ENCODE measurements at places on chromosomes 7 and 10.

- DNase-seq = no peak
Measured at GRCh38 chr7:126529254-126529653, 723.5 kb downstream of the GRM8 start.

GRCh38 chr7:50298811-50299562 lies 5.5 kb upstream of the IKZF1 start:
- no peak for DNase-seq

DNA sequence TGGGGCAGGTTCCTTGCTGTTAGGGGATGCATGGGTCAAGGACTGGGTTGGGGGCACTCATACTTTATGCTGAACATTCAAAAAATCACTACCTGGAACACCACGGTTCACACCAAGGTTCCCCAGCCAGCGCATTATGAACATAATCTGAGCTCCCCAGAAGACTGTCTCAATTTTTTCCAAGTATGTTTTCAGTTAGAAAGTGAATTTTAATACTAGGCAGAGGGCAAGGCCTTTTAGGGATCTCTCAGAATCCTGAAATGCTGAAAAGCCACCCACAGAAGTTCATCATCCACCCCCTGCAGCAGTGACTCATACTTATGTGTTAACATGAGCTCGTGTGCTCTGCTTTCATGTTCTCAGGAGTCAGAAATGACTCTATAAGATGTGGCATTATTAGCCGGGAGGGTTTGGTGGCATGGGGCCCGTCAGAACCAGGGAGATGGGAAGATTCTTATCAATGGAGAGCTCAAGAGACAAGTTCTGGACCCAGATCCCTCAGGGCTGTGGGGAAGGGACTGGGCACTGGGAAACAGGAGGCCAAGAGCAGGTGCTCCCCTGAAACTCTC lies 185.2 kb upstream of the ITGB1 start:
- DNase-seq = no peak

DNA sequence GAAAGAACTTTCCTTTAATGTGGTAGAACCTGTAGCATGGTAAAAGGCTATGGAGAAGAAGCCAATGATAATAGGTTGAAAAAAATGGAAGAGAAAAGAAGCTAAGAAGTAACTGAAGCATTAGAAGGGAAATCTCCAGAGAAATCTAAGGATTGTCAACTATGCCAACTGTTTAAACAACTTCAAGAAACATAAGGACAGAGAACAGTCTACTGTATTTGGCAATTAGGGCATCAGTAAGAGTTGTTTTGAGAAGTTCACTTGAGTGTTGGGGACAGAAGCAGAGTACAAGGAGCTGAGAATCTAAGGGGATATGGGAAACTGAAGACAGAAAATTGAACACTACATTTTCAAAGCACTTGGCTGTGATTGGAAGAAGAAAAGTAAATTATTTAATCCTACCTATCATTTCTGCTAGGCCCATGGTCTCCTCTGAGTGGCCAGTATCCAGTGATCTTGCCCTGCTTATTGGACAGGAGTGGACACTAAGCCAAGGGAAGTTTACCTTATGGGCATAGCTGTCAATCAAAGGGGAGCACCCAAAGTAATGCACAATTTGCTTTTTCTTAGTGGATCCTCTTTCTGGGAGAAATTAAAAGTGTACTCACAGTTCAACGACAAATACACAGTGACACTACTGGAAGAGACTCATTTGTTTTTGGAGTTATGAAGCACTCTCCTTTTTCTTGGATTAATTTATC lies 56.4 kb upstream of the CCDC71L start:
- DNase-seq = no peak

GRCh38 chr10:117198088-117198487 lies 799 bp downstream of the KCNK18 start:
- DNase-seq = no peak

DNA sequence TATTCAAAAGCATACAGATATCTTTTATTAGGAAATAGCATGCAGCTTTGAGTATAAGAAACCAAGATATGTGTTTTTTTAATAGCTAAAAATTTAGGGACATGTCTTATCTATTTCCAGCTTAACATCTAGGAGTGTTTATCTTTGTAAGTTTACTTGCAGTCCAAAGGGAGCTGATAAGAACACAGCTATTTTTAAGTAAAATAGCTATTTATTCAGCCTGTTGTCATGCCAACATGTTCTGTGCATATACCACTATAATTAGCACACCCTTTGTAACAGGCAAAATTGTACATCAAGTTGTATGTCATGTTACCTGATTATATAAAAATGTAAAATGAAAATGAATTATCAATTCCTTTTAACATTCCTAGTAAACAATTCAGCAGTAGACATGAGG lies 29.6 kb downstream of the FAM133B start:
- no peak for DNase-seq

- no peak for DNase-seq
Measured at GRCh38 chr7:6012355-6013104, 3.5 kb downstream of the AIMP2 start.

GRCh38 chr7:43482679-43483252 lies 100.1 kb upstream of the STK17A start:
- no peak for DNase-seq

- DNase-seq = peak; percentile 41
Measured at GRCh38 chr7:6516387-6516983, 34.8 kb downstream of the GRID2IP start.

GRCh38 chr10:18179891-18180290 lies 39.7 kb downstream of the CACNB2 start:
- DNase-seq = no peak

DNA sequence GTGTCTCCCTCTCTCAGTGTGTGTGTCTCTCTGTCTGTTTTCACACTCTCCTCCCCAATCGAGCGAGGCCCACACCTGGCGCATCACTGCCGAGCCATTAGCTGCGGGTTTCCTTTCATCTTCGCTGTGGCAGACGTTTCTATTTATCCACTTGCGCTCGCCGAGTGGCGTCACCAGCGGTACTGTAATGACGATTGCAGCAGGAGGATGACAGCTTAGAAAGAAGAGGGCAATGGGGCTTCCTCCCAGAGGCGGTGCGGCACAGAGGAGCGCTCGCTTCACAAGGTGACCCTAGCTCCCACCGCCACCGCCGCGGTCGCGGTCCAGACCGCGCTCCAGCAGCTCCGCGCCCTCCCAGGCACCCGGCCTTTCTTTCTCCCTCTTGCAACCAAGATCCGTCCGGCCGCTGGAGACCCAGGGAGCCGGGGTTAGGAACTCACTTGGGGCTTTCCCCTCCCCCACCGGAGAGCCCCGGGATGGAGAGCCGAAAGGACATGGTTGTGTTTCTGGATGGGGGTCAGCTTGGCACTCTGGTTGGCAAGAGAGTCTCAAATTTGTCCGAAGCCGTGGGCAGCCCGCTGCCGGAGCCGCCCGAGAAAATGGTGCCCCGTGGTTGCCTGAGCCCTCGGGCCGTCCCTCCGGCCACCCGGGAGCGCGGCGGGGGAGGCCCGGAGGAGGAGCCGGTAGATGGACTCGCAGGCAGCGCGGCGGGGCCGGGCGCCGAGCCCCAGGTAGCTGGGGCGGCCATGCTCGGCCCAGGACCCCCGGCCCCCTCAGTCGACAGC lies at the start of gene EVX1:
Gene EVX1 (plus strand): TSS at position 248 of the 785 bp plus-strand sequence. CDS start 229 bp downstream, at position 477.
- no peak for DNase-seq

GRCh38 chr10:123272171-123272570 lies 118.0 kb downstream of the BUB3 start:
- no peak for DNase-seq

GRCh38 chr7:124647630-124648306 lies 117.8 kb downstream of the GPR37 start:
- DNase-seq = no peak

GRCh38 chr10:59745163-59745650 lies 8.0 kb downstream of the MRLN start:
- no peak for DNase-seq

- DNase-seq = no peak
Measured at GRCh38 chr10:8499312-8499711, 444.8 kb downstream of the GATA3 start.

DNA sequence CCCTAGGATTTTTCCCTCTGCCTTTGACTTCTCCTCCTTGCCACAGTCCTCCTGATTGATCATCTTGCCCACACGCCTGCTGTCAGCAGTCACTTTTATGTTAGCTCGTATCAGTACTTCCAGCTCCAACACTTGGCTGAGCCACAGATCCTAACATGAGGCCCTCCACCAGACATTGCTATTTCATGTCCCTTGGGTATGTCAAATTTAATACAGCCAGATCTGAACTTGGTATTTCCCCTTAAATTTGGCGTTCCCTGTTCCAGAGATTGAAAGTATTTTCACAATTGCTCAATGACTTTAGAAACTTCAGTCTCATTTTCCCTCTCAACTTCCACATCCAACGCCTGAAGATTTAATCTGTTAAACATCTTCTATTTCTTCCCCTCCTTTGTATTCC lies 140.4 kb downstream of the RNLS start:
- no peak for DNase-seq

DNA sequence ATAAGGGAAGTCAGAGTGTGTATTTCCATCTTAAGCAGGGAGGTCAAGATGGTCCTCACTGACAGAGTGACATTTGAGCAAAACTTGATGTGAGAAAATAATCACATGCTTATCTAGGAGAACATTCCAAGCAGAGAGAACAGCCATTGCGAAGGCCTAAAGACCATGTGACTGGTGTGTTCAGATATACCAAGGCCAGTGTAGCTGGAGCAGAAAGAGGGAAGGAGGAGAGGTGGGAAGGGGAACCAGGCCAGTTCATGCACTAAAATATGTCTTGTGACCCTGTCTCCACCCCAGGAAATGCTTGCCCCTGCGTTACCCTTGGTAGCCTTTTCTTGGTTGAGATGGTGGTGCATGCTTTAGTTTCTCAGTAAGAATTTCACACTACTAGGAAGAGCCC lies 77.4 kb downstream of the CACNB2 start:
- DNase-seq = no peak

DNA sequence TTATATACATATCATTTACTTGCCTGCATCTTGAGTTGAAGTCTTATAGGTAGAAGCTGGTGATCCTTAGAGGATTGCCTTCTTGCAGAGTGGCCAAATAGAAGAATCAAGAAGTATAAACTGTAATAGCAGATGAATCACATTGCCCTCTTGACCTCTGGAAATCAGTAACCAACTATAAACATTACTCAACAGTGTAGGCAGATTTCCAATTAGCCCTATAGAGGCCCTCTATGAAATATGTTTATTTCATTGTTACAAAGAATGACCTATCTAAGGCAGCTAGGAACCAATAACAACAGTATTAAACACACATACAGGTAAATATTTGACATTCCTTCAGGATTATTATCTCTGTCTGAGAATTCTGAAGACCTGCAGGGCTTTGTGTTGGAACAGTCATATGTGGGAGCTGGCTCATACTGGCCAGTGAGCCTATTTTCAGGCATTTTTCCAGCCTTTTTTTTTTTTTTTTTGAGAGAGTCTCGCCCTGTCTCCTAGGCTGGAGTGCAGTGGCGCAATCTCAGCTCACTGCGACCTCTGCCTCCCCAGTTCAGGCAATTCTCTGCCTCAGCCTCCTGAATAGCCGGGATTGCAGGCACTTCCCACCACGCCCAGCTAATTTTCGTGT lies 7.2 kb upstream of the SRI start:
- no peak for DNase-seq

DNA sequence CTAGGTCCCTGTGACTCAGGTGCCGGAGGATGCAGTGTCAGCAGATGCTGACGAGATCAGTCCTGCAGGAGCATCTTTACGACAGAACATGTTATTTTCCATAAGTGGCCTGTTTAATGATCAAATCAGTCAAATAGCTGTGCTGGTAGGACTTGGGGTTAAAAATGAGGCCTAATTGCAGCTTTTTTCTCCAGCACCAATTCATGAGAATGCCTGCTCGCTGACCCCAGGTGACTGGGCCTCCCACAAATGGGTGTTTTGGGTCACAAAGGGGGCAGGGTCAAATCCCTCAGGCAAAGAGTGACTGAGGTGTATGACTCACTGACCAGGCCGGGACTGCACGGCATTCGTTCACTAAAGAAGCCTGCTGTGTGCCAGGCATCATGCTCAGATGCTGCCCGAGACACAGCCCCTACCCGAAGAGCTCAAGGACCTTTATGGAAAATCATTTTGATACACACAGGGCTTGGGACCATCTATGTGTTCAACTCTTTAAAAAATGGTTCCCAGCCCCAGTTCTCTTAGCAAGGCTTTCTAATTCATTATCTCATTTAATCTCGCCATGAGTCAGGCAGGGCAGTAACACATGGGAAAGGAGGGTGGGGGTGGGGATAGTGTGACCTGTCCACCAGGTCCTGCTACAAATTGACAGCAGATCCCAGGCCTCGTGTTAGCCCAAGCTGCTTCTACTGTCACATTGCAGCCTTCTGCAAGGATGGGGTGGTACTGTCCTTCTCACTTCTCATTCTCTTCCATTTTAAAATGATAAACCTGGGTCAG lies 21.1 kb downstream of the ZNF775 start:
- DNase-seq = no peak

- DNase-seq = no peak
Measured at GRCh38 chr7:21922605-21923004, 23.1 kb downstream of the CDCA7L start.

GRCh38 chr10:48431871-48432270 lies 125.4 kb downstream of the MAPK8 start:
- DNase-seq = no peak

DNA sequence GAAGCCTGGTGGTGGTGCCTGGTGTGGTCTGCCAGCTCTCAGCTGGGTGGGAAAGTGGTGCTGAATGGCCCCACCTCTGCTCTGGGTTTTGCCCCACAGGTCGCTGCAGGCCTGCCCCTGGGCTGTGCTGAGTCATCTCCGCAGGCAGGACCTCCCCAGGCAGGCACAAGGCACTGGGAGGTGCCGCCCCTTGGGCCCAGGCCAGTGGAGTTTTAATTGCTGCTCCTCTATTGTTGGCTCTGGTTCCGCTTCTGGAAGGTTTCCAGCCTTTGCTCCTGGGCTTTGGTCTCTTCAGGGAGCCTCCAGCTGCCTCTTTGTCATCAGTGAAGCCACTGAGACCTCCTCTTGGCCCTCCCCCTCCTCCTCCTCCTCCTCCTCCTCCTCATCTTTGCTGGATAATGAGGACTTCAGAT lies 180.3 kb upstream of the GRB10 start:
- DNase-seq = no peak

GRCh38 chr7:96174812-96175211 lies 147.1 kb downstream of the SLC25A13 start:
- DNase-seq = no peak

- DNase-seq = no peak
Measured at GRCh38 chr7:41252551-41252950, 450.3 kb downstream of the INHBA start.

DNA sequence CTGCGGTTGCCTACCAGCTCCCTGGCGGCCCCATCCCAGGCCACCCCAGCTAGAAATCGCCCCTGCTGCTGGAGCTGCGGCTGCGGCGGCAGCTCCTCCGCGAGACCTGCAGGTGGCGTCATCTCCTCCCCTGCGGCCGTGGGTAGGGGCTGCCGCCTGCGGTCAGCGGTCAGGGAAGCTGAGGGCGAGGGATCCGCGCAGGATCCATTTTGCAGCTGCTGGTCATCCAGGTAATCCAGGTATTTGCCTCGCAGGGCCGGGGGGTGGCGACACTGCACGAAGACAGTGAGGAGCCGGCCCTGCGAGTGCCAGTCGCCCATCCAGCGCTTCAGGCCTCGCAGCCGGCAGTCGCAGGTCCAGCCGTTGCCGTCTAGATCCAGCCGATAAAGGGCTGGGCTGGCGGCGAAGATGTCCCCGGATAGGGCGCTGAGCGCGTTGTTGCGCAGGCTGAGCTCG lies 1.5 kb downstream of the TRIL start:
- DNase-seq = no peak

- no peak for DNase-seq
Measured at GRCh38 chr7:86667732-86668131, 24.0 kb downstream of the GRM3 start.

- no peak for DNase-seq
Measured at GRCh38 chr10:127877699-127878098, 15.0 kb downstream of the CLRN3 start.
